Activated CD4-positive, alpha-beta T cell treated with anti-CD3 and anti-CD28 coated beads for 36 hours (primary cell): ENCODE measurements at places on chromosomes 4 and X.

DNA sequence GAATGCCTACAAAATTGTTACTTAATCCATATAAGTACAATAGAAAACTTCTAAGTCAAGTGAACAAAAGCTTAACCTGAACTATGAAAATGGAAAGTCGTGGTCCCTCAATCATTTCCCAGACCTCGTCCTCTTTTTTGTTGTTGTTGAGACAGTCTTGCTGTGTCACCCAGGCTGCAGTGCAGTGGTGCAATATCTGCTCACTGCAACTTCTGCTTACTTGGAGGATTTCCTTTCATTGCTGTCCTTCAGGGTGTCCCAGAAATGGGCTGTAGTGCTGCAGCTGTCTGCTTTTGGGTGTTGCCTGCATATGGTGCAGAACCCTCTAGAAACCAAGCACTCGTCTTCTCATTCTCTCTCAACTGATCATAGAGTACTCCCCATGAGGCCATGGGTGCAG, 75.0 kb upstream of the IL2 start:
- DNase-seq = no peak

GRCh38 chr4:77821775-77822174, 2.6 kb upstream of the CNOT6L start:
- peak; percentile 65 for DNase-seq

DNA sequence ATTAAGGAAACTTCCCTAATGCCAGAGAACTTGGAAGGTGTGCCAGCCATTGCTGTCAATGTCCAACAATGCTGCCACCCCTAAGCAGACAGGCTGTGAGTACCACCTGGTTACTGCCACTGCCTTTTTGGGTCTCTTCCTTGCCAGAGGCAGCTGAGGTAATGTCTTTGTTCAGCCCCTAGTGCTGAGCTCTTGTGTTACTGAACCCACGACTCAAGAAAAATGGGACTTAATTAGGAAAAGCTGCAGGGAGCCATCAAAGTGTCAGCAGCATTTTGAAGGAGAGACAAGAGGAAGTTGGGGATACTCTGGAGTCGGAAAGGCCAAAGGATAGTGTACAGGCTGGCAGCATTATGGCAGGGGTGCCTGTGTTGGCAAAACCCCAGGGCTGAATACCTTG, 283.7 kb downstream of the AFF2 start:
- no peak for DNase-seq

DNA sequence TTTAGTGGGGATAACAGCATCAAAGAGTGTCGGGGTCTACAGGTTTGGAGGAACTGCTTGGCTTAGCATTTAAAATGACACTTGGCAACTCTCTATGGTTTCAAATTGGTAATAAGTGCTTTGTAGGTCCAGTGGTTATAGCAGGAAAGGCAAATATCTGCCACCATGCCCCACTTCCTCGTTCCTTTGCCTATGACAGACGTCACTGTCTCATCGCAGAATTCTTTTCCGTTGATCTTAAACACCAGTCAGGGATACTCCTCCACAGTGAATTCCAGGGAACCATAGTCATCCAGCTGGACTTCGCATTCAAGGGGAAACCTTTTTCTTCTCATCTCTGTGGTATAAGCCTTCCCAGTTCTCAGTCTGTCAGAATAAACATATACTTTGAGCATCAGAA, 319.1 kb downstream of the GPAT3 start:
- DNase-seq = no peak

GRCh38 chr4:8472689-8473197, 32.2 kb downstream of the TRMT44 start:
- no peak for DNase-seq

- no peak for DNase-seq
Observed at GRCh38 chr4:138542191-138542776, 300.1 kb upstream of the SLC7A11 start.

- peak; percentile 9 for DNase-seq
Observed at GRCh38 chrX:15903186-15903681, 48.6 kb upstream of the AP1S2 start.

DNA sequence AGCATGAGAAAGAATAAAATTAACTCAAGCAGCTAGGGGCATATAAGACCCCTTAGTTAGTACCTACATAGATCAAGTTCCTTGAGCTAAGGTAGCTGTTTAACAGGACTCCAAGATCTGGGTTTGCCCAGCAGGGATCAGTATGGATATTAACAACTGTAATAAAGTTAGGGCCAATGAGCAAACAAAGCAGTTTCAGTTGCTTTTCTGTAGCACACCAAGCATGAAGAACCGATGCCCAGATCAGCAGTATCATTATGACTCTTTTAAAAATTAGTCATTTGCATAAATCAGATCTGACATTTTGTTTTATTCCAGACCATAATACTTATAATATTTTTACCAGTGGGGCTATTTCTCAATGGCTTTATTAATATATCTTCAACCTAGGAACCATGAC, 80.9 kb downstream of the C4orf33 start:
- DNase-seq = no peak

DNA sequence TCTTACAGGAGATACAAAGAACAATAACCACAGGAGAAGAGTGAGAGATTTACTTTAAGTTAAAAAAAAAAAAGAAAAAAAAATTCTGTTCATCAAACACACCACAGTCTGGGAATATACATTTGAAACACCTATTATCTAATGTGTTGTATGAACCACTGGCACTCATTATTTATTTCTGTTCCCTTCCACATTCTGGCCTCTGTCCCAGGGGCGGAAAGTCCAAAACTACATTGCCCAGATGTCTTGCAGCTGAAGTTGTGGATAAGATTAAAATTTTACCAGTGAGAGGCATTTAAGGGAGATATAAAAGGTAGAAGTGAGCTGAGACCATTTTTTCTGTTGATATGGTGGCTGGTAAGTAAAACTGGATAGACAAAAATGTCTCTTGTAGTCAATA, 56.2 kb downstream of the SCLT1 start:
- DNase-seq = no peak
